ENCODE measurements at places on chromosomes 3 and 15.

DNA sequence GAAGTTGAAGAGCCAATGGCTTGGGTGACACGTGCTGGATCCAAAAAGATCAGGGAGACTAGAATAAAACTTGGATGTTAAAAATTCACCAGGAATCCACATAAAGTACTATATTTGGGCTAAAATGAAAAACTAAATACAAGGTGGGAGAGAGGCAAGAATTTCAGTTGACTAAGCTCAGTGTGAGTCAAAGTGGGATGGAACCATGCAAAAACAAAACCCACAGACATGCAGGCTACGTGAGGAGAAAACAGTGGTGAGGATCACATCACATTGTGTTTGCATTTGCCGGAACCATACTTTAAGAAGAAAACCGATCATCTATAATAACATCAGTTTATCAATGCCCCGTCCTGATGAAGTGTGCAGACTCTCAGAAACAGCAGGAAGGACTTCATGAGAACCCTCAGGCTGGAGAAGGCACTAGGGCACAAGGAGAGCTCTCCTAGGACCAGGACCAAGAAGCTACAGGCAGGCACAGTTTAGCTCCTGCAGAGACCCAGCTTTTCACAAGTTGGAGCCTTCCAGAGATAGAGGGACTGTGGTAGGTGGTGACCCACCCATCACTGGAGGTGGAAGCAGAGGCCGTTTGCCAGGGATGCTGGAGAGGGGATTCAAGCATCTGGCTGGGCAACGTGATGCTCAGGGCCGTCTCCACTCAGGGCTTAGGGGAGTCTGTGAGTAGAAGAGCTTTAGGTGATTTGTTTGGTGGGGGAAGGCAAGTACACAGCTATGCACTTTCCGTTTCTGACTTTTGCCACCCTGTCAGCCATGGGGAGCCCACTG, 29.0 kb upstream of the NR2E3 start:
- DNase-seq: peak; percentile 64

GRCh38 chr3:101803173-101803782, 24.3 kb downstream of the NXPE3 start:
- DNase-seq: peak; percentile 45

GRCh38 chr3:2274526-2274925, 175.9 kb downstream of the CNTN4 start:
- no peak for DNase-seq

- no peak for DNase-seq
Measured at GRCh38 chr3:15043408-15044171, 21.5 kb downstream of the MRPS25 start.

DNA sequence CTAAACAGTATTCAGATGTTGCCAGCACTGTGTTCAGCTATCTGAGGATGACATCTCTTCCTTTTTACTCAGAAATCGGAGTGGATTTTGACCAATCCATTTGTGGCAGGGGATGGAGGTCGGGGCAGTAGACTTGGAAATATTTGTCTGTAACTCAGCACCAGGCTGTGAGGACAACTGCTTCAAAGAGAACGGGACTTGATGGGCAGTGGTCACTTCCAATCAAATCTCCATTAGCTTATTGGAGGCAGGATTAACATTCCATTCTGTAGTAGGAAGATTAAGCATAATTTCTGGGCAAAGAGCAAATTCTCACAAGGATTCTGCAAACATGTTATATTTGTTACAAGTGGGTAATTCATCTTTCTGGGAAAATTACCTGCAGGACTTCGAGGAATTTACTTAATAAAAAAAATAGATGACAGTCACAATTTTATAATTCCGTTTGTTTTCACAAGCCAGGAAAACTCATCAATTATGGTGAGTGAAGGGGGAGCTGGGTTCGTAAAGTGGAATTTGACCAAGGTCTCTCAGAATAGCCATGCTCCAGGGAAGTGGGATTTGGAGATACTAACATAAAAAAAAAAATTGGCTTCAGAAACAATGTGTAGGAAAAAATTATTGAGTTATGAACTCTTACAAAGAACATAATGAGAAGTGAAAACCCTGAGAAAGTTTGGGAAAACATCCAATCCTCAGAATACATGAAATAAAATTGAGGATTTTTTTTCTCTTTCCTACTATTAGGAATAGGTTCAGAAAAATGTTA, 18.1 kb downstream of the CRABP1 start:
- no peak for DNase-seq

GRCh38 chr3:62587579-62588031, 214.3 kb upstream of the FEZF2 start:
- peak; percentile 61 for DNase-seq

DNA sequence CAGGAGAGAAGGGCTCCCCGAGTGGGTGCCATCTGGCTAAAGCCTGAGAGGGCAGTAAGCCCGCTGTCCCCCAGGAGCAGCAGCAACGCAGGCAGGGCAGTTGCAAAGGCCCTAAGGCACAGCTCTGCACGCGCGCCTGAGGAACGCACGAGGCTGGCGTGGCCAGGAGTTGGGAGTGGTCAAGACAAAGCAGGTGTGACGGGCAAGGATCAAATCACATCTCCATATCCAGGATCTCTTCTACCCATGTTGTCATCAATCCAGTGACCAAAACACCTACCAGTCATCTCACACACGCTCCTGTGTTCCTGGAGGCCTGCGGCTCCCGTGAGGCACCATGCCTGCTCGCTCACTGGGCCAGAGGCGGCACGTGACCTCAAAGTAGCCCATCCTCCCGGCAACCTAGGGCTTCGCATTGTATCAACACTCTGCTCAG, 59.5 kb downstream of the ERC2 start:
- DNase-seq: no peak

GRCh38 chr15:35956056-35956455, 410.1 kb upstream of the DPH6 start:
- DNase-seq: no peak
